ENCODE measurements at places on chromosomes 11 and 22.

DNA sequence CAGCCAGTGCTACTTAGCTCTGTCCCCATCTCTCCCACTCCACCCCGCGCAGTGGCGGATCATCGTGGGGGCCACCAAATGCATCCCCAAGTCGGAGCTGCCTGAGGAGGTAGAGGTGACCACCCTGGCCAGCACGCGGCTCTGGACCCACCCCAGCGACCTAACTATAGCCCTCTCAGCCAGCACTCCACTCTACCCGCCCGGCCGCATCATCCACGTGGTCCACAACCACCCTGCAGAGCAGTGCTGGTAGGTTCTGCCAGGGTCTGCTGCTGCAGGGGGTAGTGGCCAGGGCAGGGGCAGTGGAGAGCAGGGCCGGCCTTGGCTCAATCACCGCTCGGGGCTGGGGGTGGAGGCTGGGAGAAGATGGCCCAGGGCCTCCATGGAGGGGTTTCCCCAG lies 13.0 kb upstream of the MYRF start:
- DNase-seq = no peak

DNA sequence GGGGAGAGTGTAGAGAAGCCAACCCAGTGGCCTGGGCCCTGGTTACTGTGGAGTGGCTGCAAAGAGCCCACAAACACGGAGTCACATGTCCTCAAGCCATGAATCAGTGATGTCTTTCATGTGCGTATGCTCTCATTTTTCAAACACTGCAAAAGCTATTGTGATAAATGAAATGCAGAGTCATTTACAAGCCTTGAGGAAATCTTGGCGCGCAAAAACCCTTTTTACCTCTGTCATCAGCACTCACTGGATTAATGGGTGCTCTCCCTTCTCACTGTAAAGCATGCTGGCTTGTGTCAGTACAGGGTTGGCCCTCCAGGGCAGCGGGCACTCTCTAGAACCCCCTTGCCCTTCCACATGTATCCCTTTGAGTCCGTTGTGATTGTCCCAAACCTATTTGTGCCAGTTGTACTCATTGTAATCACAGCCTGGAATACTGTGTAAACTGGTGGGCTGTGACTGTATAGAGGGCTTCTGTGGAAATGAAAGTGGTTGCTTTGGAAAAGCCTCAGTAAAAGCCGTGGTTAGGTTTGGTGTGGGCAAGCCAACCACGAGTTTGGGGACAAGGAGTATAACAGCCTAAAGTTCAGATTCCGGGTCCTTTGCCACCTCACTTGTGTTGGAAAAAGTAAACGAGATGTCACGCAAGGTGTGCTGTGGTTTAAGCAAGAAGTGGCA lies 10.4 kb downstream of the GNAZ start:
- DNase-seq = no peak

- no peak for DNase-seq
These were observed 77.5 kb downstream of the AMOTL1 start for GRCh38 chr11:94845622-94846021.

- DNase-seq = no peak
These were observed 39.0 kb downstream of the PDGFD start for GRCh38 chr11:104124979-104125378.

DNA sequence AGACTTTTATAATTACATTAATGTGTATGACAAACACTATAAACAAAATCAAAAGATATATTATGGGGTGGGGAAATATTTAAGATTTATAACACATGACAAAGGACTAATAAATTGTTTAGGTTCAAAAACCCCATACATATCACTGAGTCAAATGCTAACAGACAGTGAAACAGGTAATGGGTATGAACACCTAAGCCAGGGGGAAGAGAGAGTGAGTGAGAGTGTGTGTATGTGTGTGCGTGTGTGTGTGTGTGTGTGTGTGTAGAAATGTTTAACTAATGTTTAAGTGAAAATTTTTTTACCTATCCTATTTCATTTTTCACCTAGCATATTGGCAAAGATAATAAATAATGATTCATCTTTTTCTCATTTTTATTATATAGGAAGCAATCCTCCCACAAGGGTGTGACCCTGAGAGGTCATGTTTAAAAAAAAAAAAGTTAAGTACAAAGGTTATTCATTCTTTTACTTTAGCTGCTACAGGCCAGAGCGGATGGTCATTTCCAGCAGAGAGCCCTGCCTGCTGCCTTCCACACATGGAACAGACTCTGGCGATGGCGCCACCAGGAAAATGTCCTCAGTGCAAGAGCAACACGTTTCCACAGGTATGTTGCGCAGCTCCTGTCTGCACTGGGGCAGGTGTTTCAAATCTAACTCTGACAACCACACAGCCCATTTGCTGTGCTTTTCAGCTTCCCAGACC lies 72.9 kb downstream of the PISD start:
- peak; percentile 70 for DNase-seq

DNA sequence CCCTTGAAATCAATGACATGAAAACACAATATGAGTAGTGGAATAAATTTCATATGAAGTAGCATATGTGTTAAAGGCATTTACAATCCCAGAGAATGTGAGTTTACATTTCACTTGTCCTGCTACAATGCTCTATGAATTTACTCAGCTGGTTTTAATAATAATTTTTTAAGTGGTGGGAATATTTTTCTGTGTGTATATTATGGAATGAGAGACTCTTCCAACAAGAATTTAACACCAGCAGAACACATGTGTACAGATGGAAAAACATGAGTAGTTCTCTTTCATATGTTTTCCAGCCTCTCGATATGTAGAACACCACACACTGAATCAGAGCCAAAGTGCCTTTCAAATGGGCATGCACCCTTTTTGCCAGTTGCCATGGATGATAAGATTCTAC lies 170.4 kb downstream of the MAML2 start:
- DNase-seq = no peak
